ENCODE measurements at places on chromosomes 3 and 15.

GRCh38 chr3:57143886-57144459, 21.2 kb downstream of the IL17RD start:
- DNase-seq = no peak

GRCh38 chr3:69181592-69182211, 59.3 kb upstream of the LMOD3 start:
- DNase-seq = no peak

DNA sequence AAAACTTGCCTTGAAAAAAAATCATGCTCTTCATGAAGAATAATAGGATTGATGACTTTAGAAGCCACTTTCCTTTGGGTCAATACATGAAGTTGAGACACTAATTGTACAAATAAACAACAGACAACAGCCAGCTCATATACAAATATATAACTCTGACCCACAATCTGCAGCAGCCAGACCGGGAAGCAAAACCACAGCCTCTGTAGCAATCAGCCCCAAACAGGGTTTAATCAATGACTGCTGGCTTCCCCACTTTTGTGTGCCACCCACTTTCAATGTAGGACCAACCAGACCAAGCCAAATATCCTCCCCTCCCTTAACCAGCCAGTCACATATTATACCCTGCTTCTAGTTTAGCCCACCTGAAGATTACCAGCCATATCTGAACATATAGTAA, 39.0 kb downstream of the IFT57 start:
- no peak for DNase-seq

DNA sequence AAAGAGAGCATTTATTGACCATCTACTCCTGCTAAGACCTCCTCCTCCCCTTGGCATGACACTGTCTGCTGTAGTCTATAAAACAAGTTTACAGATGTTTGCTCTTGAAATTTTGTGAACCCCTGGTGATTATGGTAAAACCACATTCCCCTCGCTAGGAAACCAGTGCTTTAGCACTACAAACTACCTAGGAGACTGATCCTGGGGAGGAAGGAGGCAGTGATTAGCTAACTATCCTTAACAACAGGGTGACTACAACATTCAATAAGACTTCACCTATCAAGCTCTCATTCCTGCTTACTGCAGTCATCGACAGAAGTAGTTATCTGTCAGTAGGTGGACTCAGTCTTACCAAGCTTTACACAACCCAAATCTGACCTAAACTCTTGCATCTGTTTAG, 371.3 kb downstream of the TUSC7 start:
- no peak for DNase-seq

- no peak for DNase-seq
Measured at GRCh38 chr15:25342629-25343028, 96.2 kb downstream of the UBE3A start.

DNA sequence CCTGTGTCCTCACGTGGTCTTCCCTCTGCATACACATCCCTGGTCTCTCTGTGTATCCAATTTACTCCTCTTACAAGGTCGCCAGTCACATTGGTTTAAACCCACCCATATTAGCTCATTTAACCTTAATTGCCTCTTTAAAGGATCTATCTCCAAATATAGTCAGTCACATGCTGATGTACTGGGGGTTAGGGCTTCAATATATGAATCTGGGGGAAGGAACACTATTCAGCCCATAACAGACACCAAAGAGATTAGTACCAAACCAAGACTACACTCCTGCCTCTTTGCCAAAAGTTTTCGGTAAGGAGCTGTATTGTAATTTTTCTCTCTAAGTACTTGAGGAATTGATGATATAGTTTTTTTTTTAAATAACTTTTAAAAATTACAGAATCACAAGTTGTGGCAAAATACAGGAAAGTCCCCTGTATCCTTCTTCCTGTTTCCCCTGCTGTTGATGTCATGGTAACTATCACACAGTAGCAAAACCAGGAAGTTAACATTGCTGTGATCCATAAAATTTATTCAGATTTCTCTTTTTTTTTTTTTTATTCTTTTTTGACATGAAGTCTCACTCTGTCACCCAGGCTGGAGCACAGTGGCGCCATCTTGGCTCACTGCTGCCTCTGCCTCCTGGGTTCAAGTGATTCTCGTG, 67.8 kb downstream of the SLCO3A1 start:
- no peak for DNase-seq

- DNase-seq = no peak
Measured at GRCh38 chr15:59997070-59997701, 6.9 kb upstream of the FOXB1 start.

- DNase-seq = no peak
Measured at GRCh38 chr15:80526556-80527340, 122.6 kb downstream of the ARNT2 start.

All from right renal pelvis (tissue), 4 donors.